Stimulated activated CD8-positive, alpha-beta memory T cell treated with anti-CD3 and anti-CD28 coated beads, Interleukin-4, amount 100 ng/mL, for 4 hours (primary cell): ENCODE measurements at places on chromosomes 3 and 15.

GRCh38 chr15:61069394-61070075 lies 159.6 kb downstream of the RORA start:
- DNase-seq = no peak

DNA sequence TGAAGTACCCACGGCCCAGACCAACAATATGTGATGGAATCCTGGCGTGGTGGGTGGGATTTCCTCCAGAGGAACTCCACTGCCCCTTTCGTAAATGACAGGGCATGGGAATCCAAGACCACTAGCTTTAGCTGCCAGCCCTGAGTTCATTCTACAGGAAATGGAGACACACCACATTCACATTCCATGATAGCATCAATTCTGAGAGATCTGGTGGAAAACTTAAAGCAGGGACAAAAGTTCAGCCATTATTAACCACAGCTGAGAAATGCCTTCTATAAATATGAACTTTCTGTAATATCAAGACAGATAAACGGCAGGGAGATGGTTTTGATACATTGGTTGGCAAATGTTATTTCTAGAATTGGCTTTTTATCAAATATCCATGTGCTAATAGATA lies 98.2 kb downstream of the FBN1 start:
- no peak for DNase-seq

DNA sequence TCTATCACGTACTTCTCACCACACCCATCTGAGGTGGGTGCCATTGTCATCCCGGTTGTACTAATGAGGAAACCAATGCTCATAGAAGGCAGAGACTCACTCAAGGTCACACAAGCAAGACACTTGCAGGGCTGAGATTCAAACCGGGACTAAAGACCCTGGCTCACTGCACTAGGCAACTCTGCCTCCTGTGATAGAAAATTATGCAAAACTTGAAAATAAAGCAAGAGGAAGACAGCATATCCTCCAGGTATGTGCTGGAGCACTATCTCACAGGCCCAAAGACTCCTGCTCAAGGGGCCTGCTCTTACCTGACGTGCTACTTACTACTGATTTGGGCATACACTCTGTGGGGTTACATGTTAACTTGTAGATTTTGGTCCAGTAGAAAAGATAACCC lies 25.6 kb downstream of the ANXA2 start:
- no peak for DNase-seq

GRCh38 chr3:142215106-142215505 lies 10.3 kb downstream of the GK5 start:
- no peak for DNase-seq

- DNase-seq = no peak
Measured at GRCh38 chr3:132006605-132007204, 28.1 kb downstream of the CPNE4 start.

GRCh38 chr3:100992231-100993012 lies 799 bp downstream of the ABI3BP start:
- DNase-seq = no peak

DNA sequence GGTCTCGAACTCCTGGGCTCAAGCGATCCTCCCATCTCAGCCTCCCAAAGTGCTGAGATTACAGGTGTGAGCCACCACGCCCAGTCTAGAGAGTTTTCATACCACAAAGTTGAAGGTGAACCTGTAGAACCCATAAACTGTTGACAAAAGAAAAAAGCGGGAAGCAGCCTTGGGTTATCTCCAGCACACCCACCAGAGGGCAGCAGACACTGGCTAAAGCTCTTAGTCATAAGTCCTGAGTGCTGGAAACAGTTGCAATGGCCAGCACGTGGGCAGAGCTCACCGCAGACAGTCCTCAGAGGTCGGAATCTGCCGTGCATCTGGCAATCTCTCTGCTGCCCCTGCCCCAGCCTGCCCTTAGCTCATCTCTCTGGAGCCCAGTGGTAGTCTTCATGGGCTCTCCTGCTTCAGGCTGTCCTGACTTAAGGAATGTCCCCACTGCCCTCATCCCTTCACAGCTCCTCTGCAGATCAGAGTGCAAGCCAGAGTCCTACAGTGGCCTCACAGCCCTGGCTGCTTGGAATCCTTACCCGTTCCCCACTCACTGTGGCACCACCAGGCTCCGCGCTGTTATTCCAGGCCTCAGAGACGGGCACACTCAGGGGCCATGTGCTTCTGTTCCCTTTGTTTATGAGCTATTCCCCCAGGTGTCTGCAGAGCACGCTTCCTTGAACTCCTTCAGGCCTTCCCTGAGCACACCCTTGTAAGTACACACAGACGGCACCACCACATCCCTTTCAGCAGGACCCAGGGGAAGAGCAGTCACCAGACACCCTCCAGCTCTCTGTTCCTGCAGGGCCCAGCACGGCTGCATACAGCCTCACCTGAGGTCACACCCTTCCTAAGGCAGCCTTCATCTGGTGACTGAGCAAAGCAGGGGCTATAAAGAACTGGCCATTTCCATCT lies 8.8 kb upstream of the ELP6 start:
- peak; percentile 43 for DNase-seq

DNA sequence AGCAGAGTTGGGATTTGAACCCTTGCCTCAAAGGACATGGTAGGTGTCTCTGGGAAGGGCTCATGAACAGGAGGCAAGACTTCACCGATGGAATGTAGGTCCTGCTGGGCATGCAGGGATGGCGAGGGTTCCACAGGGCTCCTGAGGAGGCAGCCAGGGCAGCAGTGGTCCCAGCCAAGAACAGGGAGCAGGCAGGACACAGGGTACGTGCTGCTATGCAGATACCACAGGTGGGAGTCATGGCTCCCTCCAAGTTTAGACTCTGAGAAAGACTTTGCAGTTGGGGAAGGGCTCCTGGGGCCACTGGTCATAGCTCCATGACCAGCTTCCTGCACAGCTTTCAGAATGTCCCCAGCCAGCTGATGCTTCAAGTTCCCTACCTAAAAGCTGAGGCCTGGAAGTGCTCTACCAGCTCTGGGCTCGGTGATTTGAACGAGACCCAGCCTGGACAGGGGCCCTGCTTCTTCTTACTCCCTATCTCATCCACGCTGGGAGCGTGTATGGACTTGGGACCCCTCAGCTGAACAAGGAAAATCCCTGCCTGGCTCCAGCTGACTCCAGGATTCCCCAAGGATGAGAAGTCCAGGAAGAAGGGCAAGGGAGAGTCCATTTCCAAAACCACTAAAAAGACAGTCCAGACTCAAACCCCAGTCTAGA lies 747 bp downstream of the MYL3 start:
- no peak for DNase-seq

GRCh38 chr3:194485881-194486539 lies 792 bp downstream of the ATP13A3 start:
- DNase-seq = peak; percentile 44

- no peak for DNase-seq
Measured at GRCh38 chr3:194876403-194877095, 190.9 kb downstream of the FAM43A start.

GRCh38 chr3:127959873-127960272 lies 44.8 kb downstream of the KBTBD12 start:
- DNase-seq = no peak

DNA sequence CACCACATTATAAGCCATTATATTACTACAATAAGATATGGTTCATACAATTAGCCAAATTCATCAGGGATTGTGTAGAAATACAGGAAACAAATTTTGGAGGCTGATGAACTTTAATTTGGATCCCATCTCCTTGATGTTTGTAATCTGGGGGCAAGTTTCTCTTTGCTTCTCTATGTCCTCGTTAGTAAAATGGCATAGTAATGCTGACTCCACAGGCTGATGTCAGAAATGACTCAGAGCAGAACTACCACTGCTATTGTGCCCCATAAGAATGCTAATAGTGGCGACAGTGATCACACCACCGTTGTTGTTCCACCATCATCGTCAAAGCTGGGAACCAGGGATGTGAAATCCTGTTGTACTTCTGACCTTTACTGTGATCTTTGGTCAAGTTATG lies 722.3 kb upstream of the LMCD1 start:
- no peak for DNase-seq

GRCh38 chr15:98635848-98636247 lies 12.5 kb upstream of the IGF1R start:
- DNase-seq = no peak

GRCh38 chr3:102332205-102332604 lies 102.6 kb upstream of the ZPLD1 start:
- no peak for DNase-seq

- no peak for DNase-seq
Measured at GRCh38 chr3:66989860-66990696, 8.0 kb upstream of the KBTBD8 start.

- no peak for DNase-seq
Measured at GRCh38 chr3:55828712-55829111, 341.6 kb upstream of the WNT5A start.

GRCh38 chr3:182327196-182327681 lies 466.1 kb upstream of the ATP11B start:
- no peak for DNase-seq

GRCh38 chr3:141680620-141681389 lies 57.3 kb upstream of the RNF7 start:
- no peak for DNase-seq

- no peak for DNase-seq
Measured at GRCh38 chr15:66932634-66933024, 132.8 kb upstream of the SMAD3 start.

- DNase-seq = no peak
Measured at GRCh38 chr3:87949189-87949878, 109.5 kb downstream of the CGGBP1 start.

GRCh38 chr15:44427756-44428724 lies 611 bp downstream of the CTDSPL2 start:
- DNase-seq = no peak

- DNase-seq = no peak
Measured at GRCh38 chr3:170500995-170501394, 82.3 kb downstream of the CLDN11 start.

DNA sequence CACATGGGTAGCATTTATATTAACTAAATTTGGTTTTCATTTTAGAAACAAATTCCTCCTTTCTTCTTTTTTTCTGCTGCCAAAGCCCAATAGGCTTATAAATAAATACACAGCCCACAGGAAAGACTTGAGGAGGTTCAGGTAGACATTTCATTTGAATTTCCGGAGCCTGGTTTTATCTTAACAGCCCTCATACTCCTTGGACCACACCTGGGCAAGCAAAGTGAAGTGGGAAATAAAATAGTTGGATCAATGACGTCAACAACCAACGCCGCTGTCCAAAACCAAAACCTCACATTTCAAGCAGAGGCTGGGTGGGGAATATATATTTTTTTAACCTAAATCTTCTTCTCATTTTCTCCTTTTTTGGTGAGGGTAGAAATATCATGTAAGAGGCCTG lies 53.2 kb downstream of the RFTN1 start:
- DNase-seq = no peak

DNA sequence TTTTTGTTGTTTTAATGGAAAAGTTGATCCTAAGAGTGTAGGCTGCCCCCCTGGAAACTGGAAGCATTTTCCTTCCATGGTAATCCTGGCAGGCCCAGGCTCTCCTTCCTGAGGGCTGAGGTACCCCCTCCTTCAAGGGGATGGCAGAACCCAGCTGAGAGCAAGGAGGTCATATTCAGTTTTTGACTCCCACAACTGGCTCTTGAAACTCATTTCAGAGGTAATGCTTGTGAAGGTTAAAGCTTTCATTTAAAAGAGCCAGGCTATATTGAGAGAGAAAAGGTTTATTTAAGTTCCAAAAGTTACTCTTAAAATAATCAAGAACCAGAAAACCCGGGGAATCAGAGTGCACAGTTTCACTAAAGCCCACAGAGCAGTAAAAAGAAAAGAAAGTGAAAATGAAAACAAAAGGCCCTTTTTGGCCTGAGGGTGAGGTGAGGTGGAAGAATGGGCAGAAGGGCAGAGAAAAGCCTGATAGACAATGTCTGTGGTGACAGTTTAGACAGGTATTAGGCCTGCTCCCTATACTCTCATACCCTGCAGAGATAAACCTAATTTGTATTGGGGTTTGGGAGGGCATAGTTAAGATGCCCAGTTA lies 47.0 kb upstream of the RBP1 start:
- no peak for DNase-seq

DNA sequence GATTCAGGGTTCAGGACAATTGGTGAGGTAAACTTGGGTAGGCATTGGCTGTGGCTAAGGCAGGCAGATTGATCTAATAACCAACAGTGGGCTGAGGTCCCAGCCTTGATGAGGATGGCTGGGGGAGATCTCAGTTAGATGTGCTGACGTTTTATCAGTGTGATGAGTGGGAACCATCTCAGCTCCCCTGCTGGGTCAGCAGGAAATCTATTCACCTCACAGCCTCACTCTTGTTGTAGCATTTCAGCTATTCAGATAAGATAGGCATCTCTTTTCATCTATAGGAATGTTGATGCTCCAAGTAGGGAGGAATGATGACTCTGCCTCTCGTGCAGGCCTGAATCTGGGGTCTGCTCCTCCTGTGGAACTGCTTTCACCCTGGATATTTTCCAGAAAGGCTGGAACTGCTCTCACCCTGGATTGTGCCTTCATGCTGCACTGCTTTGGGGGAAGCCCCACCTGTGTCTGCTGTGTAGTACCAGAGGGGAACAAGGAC lies 973.7 kb downstream of the NSUN3 start:
- DNase-seq = no peak

GRCh38 chr3:71652781-71653413 lies 69.4 kb upstream of the FOXP1 start:
- DNase-seq = no peak

DNA sequence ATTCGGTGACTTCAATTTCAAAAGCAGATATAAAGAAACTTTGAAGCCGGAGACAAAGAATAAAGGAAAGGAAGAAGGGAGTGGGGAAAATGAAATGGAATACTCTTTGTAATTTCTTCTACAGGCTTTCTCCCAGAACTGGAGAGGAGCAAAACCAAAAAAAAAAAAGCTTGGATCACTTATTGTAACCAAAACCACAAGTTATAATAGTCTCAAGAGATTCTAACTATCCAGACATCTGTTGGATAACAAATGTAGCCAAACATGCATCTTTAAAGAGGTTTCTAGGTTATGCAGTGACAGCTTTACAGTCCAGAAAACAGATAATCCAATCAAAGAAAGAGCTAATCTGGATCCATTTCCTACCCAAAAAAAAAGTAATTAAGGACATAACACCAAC lies 36.2 kb downstream of the VGLL3 start:
- no peak for DNase-seq

DNA sequence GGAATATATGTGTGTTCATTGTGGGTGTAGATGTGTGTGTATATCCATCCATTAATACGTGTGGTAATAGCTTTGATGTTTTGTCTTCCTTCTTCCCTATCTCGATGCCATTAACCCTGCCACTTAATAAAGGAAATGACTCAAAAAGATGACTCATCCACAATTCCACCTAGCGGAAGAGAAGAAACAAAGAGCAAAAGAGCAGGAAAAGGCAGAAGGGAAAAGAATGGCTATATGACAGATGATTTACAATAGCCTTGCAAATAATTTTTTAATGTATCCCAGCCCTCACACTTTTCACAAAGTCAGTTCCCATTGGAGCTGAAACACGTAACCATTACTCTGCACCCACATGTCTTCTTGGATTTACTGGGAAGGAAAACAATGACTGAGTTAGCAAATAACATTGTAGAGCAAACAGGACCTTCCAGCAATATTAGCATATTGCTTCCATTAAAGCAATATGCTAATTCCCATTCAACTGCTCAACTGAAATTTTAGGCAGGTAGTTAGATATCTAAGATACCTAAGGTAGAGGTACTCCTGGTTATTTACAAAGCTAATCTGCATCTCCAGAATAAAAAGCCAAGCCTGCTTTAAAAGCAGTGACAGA lies 197.2 kb downstream of the KCNAB1 start:
- DNase-seq = no peak

- no peak for DNase-seq
Measured at GRCh38 chr15:62969442-62970089, 73.0 kb upstream of the TPM1 start.
